ENCODE measurements at places on chromosomes 12 and 14.

DNA sequence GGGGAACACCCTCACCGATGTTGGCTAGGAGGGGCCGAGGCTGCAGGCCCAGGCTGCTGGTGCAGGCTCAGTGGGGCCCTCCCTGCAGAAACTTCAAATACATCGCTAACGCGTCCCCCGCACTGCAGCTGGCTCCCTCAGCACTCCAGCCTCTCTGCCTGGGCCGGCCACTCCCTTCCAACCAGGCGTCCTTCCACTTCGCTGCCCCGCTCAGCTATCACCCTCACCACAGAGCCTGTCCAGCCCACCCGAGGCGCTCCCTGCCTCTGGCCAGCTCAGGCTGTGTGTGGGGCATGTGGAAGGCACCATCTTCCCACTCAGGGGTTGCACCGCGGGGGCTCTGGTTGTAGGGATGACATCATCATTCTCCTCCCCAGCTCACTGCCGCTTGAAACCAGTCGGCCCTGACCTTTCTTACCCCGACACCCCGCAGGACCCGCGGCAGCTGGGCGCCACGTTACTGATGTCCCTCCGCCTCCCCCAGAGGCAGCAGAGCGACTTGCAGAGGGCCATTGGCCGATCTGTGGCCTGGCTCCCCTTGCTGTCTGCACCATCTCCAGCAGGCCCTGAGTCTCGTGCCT lies 199.9 kb upstream of the RTL1 start:
- DNase-seq = no peak

- DNase-seq = no peak
Observed at GRCh38 chr12:39413836-39414771, 28.8 kb downstream of the KIF21A start.

GRCh38 chr12:118880720-118881493 lies 100.4 kb upstream of the SRRM4 start:
- no peak for DNase-seq

DNA sequence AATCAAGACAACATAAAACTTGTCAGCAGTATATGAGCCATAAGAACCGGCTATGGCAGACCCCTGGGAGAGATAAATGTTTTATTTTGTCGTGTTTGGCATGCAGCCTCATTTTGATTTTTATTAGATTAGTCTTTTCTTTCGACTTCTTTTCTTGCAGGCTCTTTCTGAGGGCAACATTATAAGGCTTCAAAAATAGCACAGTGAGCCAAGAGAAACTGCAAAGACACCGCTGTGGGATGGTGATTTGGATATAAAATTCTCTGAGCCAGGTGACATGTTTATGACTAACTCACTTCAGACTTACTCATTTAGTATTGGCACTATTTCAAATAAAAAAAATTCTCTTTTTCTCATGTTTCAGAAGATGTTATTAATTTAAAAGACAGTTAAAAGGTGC lies 96.8 kb upstream of the PKP2 start:
- no peak for DNase-seq

- DNase-seq = no peak
Observed at GRCh38 chr12:7175493-7175892, 14.0 kb upstream of the PEX5 start.

DNA sequence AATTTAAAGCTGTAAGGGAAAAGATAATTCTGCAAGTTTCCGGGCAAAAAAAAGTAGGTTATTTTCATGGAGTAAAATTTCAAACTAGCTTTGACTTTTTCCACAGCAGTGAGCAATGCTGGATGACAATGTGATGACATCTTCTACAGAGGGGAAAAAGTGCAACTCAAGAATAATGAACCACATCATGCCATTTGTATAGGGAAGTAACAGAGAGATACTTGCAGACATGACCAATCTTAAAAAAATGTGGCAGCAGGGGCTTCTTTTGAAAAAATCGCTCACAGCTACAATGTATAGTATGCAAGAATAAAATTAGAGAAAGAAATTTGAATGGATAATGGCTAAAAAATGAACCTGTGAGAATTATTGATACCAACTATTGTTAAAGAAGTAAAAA lies 115.5 kb downstream of the DHRS2 start:
- no peak for DNase-seq

- no peak for DNase-seq
Observed at GRCh38 chr12:29961231-29961630, 177.5 kb upstream of the TMTC1 start.

- no peak for DNase-seq
Observed at GRCh38 chr12:128867466-128867865, 14.2 kb downstream of the GLT1D1 start.

DNA sequence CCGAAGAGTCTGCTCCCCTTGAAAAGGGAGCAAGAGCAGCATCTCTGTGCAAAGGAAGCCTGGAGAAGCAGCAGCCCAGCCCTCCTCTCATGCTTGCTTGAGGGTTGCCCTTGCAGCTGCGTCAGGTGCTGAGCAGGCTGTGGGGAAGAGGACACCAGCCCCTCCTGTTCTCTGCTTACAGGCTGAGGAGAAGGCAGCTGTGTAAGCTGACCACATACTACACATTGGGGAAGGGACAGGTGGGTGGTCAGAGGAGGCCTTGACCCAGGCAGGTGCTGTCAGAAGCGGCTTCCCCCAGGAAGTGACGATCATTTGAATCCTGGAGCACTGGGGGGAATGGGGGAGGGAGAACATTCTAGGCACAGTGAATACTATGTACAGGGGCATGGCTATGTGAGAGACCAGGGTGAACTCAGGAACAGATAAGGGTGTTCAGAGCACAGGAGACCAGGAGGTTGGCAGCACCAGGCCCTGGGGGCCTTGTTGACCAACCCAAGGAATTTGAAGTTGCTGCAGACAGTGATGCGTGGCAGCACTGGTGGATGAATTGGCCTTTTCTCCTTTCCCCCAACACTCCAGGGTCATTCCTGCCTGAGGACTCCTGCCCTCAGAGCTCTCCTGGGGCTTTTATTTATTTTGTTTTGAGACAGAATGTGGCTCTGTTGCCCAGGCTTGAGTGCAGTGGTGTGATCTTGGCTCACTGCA lies 2.7 kb upstream of the KLC1 start:
- DNase-seq = no peak

- no peak for DNase-seq
Observed at GRCh38 chr12:131860472-131861260, 32.5 kb downstream of the MMP17 start.

GRCh38 chr12:4589941-4590340 lies 27.9 kb downstream of the DYRK4 start:
- DNase-seq = no peak

GRCh38 chr12:69247268-69248018 lies 8.1 kb downstream of the CPSF6 start:
- no peak for DNase-seq

- DNase-seq = no peak
Observed at GRCh38 chr12:93279565-93280412, 97.9 kb upstream of the NUDT4 start.

DNA sequence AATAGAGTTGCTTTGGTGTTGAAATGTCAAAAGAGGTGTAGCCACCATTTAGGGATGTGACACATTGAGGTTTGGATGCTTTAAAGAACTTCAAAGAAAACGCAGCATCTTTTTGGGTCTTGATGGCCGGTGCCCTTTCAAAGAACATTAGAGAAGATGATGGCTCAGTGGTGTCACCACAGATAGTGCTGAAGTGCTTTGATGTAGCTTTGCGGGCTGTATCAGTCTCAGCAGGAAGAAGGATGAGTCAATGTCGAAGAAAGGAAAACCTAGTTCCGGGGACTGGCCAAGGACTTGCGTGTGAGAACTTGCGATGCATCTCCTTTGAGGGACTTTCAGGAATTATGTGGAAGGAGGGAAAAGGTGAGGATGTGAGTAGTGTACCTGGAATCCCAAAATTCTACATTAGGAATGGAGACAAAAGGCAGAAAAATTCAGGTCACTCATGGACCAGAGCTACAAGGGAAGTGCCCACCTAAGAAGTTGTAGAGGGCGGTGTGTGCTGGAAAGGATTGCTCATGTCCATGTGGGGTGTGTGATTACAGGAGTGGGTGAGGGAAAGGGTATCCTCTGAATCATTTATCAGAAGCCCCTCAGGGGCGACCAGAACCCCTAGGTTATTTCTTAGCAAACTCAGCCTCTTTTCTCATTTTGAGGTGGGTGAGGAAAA lies 39.7 kb upstream of the GZMB start:
- DNase-seq = no peak

DNA sequence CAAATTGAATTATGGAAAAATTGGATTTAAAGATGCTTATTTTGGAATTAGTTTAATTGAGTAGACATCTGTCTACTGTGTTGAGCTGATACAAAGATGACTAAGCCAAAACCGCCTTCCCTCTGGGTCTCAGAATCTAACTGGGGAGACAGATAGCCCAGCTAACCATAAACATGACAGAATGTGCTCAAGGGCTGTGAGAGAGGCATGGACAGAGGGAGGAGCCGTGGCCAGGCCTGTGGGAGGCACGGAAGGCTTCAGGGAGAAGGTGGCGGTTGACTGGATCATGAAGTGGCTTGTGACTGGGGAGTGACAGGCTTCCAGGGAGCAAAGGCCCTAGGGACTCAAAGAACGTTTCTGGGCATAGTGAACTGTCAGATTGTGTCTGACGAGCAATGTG lies 74.6 kb downstream of the DACT1 start:
- no peak for DNase-seq

- no peak for DNase-seq
Observed at GRCh38 chr12:72717036-72717435, 444.9 kb downstream of the TRHDE start.

DNA sequence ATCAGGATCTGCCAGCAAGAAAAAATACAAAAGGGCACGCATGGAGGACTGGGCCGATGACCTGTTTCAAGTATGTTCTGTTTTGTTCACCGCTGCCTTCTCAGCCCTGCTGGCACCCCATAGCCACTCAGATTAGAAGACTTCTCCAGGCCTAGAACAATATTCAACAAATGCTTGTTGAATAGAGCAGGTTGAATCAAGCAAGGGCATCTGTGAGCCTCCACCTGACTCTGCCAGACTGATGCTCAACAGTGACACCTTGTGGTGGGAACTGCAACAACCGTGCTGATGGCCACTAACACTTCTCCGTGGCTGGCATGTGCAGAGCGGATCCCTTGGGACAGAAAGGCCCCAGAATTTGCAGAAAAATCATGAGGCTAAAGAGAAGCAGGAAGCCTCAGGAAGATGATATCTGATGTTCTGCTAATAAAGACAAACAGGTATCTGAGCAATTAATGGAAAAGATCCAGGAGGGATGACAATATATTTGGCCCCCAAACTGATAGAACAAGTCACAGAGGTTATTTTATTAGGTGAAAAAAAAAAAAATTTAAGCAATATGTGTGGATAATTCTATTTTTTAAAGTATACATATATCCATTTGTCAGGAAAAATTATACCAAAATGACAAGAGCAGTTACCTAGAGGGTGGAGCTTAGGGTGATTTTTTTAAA lies 114.3 kb downstream of the KSR2 start:
- DNase-seq = no peak
